Stimulated activated CD4-positive, alpha-beta T cell treated with anti-CD3 and anti-CD28 coated beads, TNF-alpha, amount 100 ng/mL, for 4 hours (primary cell): ENCODE measurements at places on chromosomes 3 and 15.

GRCh38 chr3:171646357-171647133, 163.7 kb downstream of the PLD1 start:
- DNase-seq, result no peak

- no peak for DNase-seq
Measured at GRCh38 chr3:198062068-198062465, 102.0 kb downstream of the LMLN start.

DNA sequence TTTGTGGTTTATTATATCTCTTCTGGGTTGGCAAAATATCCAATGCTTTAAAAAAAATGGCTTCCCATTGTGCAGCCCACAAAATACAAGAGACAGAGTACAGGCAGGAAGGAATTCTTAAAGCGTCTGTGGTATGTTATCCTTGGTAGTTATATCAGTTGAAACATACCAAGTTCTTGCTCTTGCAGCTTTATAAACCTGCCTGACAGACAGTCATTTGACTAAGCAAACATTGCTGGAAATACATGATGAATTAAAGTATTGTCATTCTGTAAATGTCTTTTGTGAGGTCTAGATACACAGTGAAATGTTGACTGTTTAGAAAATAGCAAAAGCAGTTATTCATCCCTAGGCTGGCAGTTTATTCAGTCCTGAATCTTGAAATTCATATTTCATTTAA, 44.8 kb upstream of the MAP3K13 start:
- DNase-seq, result no peak

GRCh38 chr3:100496711-100497261, 4.4 kb downstream of the TMEM45A start:
- no peak for DNase-seq

GRCh38 chr15:68352401-68353062, 75.0 kb downstream of the FEM1B start:
- peak; percentile 3 for DNase-seq
